ENCODE measurements at places on chromosomes 4 and X.

DNA sequence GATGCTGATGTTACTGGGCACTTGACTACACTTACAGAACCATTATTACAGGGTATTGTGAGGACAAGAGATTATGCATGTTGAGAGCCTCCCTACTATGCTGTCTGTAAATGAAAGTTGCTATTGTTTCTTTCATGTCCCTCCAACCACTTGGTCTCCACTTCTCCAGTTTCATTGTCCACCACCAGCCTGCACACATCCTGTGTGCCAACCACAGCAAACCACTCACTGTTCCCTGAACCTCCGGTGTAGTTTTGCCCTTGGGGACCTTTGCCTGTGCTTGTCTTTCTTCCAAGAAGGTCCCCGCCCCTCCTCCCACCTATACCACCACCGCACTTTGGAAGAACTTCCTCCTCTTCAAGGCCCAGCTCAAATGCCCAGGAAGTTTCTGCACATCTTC lies 43.1 kb upstream of the AFF2 start:
- no peak for DNase-seq

DNA sequence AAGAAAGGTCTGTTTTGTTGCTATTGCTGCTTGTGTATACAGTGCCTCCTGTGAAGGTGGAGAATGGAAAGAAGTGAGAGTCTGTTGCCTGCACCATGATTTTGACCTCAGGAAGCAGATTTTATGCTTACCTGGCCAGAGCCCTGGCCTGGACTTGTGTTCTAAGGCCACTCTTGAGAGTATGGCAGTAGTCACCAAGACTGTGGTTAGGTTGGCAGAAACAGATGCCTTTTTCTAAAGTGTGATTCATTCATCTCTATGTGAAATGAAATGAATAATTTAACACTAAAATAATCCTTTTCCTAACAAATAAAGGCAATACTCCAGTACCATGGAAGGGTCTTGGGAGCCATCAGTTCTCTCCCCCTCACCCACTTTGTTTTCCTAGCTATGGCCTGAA lies 161.8 kb downstream of the DCLK2 start:
- DNase-seq: no peak

GRCh38 chr4:88763075-88763474 lies 65.4 kb upstream of the NAP1L5 start:
- DNase-seq: no peak

DNA sequence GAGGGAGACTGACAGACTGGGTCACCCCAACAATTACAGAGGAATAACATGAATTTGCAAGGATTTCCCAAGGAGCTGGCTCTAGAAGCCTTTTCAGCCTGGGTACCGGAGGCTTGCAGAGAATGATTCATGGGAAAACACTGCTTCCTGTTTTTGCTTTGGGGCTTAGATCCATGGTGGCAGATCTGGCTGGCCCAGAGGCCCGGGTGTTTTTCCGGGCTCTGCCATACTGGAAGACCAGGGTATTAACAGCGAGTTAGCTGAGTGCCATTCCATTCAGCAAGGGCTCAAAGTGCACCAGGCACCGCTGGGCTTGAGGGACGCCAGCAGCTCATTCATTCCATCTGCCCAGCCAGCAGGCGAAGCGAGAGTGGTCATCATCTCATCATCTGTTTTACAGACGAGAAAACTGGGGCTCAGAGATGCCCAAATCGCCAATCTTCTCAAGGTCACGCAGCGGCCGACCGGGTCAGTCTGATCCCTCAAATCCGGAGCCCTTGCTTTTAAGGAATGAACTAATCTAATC lies 1.3 kb downstream of the WDR1 start:
- DNase-seq: no peak

DNA sequence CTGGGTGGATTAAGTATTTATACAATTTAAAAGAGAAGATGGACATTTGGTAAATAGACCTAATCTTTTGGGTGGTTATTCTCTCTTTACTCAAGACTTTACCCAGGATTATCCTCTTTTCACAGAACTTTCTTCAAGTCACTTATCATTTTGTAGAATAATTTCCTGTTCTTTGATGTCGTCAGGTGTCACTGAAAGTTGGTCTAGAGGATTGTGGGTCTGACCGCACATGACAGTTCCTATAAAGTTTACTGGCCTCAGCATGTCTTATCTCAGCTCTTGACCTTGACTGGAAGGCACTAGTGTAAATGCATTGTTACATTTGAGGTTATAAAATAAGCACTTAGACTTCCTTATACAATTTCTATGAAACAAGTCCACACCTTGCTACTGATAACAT lies 139.9 kb upstream of the SLC4A4 start:
- no peak for DNase-seq

DNA sequence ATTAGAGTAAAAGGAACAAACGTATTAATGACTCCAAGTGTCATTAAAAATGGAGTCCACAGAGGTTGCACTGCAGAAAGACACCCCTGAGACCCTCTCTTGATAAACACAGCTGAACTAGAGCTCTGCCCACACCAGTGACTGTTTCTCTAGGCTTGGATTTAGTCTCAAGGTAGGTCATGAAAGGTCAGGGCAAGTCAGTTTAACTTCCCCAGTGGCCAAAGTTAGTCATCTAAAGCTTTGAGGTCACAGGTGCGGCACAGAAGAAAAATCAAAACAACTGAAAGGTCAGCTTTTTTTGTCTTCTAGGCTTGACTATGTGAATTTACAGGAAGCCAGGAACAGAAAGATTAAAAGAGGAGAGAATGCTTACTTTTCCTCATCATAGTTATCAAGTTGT lies 749.6 kb downstream of the RAB28 start:
- no peak for DNase-seq

DNA sequence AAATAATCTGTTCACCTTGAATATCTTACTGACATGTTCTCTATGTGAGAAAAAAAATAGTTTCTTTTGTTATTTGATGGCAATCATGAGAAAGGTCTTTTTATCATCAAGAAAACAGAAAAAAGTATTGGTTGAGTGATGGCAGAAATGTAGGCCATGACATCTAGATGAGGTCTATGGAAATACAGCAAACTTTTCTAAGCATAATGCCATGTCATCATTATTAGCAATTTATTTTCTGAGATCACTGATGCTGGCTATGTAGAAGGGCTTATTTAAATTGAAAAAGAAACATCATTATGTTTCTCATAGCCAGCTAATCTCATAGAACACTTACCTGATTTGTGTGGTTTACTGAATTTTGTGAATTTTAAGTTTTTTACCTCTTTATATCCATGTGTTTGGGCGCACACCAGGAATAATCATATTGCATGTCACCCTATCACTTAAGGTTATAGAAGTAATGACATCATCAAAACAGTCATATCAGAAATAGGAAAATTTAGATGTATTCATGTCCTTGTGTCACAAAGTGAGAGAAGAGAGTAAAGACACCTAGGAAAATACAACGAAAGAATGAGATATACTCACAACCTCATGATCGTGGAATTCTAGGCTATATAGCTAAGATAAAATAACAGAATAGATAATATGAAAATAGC lies 22.4 kb downstream of the UGT2A3 start:
- DNase-seq: no peak

DNA sequence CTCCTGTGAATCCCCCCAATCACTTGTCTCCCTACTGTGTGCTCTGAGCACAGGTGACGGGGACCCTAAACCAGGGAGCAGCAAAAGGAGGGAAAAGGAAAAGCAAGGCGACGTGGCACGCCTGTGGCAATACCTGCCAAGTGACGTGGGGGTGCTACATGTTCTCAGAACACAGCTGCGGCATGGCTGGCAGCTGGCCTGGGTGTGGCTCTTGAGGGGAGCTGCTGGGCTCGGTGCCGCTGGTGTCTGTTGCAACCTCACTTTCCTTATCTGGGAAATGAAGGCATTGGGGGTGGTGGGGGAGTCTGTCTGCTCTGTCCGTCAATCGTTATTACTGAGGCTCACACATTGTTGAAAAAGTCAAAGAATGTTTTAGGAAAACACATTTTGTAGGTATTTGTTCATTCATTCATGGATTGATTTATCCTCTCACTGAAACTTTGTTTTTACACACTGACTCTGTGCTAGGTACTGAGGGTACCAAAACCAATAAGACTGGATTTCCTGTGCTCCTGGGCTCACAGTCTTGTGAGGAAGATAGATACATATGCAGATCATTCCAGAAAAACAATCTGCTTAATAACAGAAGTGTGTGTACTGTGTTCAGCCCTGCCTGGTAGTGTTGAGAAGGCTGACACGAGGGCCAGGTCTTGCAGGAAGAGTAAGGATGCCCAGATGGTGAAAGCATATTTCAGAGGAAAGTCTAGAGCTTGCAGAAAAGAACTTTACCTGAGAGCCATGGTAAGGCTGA lies 217.6 kb downstream of the PTTG2 start:
- peak; percentile 52 for DNase-seq

GRCh38 chrX:120308959-120309872 lies 2.0 kb downstream of the TMEM255A start:
- DNase-seq: peak; percentile 62

DNA sequence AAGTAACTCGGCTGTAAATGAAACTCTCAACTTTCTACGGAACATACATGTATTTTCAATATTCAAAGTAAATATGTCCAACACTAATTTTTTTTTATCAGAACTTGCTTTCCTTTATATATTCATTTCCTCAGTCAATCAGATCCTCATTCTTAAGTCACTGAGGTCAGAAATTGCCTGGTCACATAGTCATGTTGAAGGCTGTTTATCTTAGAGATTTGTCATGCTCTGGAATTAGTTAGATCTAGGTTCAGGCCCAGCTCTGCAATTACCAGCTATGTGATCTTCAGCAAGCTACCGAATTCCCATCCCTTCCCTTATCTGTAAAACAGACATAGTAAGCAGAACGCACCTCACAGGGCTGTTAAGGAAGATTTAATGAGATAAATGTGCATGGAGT lies 228.8 kb downstream of the SPCS3 start:
- no peak for DNase-seq

DNA sequence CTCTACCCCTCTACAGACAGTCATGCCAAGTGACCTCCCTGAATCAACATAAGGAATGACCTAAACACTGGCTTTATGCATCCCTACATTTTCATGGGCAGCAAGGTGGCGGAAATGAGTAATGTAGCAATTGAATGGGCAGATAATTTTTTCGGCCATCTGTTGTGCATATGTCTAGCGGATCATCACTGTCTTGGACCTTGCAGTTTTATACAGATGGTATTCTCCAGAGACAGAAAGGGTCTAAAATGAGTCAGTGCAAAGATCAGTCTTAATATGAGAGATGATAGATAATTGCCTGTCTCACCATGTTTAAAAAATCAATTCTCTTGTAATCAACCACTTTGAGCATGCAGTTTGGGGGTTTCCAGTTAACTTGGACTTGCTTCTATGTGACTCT lies 177.3 kb upstream of the DKK2 start:
- DNase-seq: no peak

GRCh38 chr4:126058596-126058995 lies 743.8 kb downstream of the FAT4 start:
- no peak for DNase-seq

DNA sequence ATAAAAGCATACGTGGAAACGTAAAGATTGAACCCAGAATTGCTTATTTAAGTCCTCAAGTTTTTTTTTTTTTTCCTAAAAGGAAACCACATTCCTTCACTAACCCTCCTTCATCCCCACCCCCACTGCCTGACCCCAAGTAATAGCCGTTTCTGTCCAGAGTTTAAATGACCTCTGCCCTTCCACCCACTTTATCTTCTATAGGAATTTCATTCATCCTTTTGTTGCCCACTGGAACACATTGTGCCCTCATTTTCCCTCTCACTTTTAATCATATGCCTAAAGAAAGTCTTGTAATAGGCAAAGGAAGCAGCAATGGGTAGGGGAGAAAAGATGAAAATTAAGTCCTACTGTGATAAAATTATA lies 62.7 kb downstream of the SH3RF1 start:
- DNase-seq: no peak

All from stimulated activated CD4-positive, alpha-beta T cell treated with anti-CD3 and anti-CD28 coated beads, Interleukin-2, amount 100 ng/mL, for 24 hours (primary cell).